ENCODE measurements at places on chromosomes 12 and 14.

DNA sequence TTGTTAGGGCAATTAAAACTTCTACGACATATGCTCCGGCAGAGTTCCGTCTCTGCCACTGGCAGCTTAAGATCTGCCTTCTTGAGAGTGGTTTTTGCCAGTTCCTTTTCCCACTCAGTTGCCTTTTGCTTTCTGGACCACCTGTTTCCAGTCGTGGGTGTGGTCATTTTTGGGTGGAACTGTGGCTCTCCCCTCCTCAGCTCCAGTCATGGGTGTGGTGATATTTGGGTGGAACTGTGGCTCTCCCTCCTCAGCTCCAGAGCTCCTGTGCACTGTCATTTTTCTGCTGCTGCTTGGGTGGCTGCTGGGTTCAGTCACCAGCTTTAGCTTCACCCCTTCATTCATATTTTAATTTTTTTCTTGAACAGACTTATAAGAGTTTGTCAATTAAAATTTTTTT is 25.3 kb downstream of the WDR20 start:
- no peak for DNase-seq

DNA sequence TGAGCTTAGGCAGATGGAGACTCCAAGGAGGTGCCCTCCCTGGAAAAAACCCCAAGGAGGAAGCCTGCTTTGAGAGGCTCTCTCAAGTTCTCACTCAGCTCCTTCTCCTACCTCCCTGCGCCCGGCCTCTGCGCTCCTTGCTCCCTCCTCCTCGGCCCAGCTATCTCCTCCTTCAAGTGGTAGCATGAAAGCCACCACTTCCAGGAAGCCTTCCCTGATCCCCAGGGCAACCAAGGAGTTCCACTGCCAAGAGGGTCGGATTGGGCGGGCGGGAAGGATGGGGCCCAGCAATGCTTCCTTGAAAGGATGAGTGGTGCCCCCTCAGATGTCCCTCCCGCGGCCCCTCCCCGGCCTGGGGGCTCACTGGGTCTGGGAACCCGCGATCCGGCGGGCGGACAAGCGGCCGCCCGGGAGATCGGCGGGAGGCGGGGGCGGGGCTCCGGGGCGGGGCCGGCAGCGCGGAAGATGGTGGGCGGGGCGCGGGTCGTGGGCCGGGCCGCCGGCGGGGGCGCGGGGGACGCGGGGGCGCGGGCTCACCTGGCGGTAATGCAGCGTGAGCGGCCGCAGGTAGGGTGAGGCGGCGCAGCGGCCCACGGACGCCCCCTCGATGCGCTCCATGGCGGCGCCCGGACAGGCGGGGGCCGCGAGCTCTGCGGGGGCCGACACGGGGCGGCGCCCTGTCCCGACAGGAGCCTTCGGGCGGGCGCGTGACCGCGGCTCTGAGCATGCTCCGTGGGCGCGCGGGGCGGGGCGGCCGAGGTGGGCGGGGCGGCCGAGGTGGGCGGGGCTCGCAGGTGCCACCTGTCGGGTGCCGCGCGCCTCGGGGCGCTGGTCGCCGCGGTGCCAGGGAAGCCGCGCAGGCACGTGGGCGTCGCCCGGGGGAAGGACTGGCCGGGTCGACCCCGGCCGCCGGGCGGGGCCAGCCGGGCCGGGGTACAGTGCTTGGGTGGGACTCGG is at the start of gene NUDT14:
Gene NUDT14 (minus strand): TSS at position 721 of the 957 bp plus-strand sequence. CDS start 103 bp downstream, at position 618.
- peak; percentile 80 for DNase-seq

DNA sequence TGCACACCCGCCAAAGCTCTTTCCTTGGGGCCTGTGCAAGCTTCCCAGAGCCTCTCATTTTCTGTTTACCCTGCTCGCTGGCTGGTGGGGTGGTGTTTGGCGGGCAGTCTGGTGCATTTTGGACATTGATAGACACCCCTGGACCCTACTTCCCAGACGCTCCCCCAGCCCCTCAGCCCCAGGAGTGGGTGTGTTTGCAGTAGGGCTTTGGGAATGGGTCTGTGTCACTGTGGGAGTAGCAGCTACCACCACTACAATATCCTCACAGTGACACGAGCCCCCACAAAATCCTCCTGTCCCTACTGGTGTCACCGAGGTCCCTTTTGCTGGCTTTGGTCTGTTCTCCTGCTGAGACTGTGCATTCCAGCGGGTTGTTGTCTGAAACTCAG is 371.3 kb downstream of the TMEM121 start:
- DNase-seq = no peak

DNA sequence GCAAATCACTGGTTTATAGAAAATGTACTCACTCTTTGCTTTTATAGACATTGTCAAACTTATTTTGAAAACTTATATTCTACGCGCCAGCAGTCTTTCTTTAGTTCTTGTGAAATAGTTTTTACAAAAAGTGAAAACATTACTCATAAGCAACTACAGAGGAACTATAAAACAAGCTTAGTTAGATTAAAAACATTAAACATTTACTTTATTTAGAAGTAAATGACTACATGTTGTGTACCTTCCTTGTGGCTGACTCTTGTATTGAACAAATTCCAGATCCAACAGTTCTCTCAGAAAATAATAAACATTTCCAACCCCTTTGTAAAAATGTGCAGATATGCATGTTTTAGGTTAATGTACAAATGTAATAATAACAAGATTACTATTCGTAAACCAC is 198.5 kb downstream of the SOX5 start:
- no peak for DNase-seq

- no peak for DNase-seq
Observed at GRCh38 chr14:72975770-72976169, 49.5 kb downstream of the DCAF4 start.

- no peak for DNase-seq
Observed at GRCh38 chr12:71071536-71072097, 86.2 kb downstream of the TSPAN8 start.

DNA sequence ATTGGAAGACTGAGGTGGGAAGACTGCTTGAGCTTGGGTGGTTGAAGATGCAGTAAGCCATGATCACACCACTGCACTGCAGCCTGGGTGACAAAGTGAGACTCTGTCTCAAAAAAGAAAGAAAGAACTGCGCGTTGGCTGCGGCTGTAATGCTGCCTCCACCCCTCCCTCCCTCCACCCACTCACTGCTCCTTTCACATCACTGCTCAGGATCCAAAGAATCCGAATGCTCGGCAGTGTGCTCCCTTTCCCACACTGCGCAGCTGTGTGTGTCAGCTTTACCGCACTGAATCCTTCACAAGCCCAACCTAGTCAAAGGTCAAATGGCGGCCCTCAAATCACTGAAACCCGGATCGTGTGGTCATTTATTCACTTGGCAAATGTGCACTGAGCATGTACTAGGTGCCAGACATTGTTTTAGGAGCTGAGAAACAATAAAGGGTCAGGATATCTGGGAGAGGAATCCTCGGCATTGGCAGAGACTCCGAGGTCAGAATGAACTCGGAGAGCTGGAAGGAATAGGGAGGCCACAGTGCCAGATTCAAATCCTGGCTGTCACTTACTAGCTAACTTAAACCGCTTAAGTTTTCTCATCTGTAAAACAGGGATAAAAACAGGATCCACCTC is 11.5 kb upstream of the TDRD9 start:
- DNase-seq = no peak

- no peak for DNase-seq
Observed at GRCh38 chr12:51242876-51243275, 4.2 kb downstream of the DAZAP2 start.

DNA sequence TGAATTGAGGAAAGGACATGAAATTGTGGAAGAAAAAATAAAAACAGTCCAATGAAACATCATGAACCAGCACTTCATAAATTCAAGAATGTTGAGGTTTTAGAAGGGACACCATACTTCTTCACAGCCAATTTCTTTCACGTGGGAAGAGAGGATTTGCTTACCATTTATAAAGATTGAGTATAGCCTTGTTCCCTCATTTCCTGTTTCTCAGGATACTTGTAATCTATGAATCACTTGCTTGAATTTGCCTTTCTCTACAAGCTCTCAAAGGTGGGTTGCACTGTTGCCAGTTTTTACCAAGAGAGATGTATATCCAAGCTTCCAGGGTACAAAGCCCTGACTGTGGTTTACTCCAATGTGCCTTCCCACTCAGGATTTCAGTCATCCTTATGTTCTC is 116.1 kb downstream of the DUSP6 start:
- DNase-seq = no peak

DNA sequence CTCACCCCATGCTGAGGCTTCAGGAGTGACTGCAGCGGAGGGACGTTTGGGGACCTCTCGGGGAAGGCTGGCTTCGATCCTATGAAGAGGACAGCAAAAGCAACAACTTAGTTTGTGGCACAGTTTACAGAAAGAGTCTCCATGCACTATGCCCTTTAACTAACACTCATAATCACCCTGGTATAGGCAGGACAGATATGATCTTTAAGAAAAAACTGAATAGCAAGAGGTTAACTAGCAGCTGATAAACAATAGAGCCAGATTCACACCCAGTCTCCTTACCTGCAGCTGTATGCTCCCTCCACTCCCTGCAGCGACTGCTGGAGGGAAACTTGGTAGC is 27.4 kb downstream of the TMEM63C start:
- no peak for DNase-seq

- no peak for DNase-seq
Observed at GRCh38 chr12:26239122-26239851, 43.9 kb downstream of the SSPN start.

- no peak for DNase-seq
Observed at GRCh38 chr12:50635364-50635763, 128.5 kb upstream of the ATF1 start.

GRCh38 chr12:131046813-131047788 is 93.4 kb downstream of the ADGRD1 start:
- DNase-seq = no peak

DNA sequence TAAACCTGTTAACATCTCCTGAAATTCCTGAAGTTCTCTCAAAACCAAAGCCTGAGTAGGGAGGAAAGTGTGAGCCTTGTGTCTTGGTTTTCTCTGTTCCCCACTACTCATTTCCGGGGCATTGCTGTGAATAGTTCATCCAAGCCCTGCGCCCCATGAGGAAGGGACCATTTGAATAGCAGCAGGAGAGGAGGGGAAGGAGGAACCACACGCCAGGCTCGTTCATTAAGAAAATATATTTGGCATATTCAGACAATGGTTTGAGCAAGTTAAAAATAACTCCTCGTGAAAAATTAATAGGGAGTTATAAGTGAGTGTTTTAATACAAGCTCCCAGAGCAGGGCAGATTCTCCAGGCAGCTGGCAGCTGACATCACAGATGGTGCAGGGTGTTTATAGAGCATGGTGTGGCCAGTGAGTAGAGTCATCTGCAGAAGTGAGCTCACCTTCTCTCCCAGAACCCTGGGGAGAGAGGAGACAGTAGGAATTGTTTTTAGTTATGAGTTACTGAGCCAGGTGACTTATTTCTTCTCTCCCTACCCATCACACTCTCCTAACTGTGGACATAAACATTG is 29.5 kb upstream of the CISTR start:
- DNase-seq = no peak

DNA sequence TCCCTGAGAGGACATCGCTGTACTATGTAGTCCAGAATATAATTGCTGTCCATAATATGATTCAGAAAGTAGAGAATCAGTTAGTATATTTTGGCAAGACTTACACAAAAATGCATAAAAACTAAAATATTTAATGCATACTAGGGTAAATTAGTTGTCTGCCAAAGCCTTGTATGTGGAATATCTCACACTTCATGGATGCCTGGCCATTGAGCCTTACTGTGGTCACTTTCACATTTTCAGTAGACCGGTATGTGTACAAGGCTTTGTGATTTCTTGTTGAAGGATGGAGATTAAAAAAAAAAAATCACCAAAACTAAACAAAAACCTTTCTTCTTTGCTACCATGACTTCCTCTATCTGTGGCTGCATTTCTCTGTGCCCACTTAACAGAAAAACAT is 197.3 kb upstream of the DDHD1 start:
- no peak for DNase-seq

DNA sequence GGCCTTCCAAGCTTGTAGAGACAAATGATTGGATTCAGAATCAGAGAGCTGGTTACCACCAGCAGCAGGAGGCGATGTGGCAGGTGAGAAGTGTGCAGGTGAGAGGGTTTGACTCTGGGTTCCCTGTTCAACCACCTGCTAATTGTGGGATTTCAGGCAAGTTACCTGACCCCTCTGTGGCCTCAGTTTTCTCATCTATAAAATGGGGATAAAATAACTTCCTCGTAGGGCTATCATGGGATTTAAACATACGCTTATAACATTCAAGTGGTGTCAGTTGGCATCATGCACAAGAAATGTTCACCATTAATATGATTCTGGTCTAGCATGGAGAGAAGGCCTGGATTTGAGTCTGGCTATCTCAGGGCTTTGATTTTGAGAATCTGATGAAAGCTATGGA is 143.8 kb upstream of the MYL2 start:
- DNase-seq = no peak

GRCh38 chr14:24534286-24534685 is 26.2 kb upstream of the CMA1 start:
- DNase-seq = no peak

DNA sequence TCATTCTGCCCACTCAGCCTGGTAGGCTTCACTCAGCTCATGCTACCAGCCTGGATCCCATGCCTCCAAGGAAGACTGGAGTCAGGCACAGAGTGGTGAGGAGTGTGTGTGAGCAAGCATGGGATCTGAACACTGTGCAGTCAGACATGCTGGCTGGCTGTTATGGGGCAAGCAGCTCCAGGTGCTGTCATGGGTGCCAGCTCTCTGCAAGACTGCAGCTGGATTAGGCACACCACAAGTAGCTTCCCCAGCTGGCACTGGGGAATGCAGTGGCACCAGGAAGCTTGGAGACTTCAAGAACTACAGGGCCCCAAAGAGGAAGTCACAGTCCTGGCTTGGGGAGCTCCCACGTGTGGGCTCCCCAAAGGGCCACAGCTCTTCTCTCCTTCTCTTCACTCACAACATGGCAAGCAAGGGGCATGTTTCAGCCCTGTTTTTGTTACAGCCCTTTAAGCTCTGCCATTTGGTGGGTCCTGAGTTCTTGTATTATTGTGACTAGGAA is 202.5 kb downstream of the VRK1 start:
- no peak for DNase-seq

GRCh38 chr14:75978249-75978731 is 3.5 kb downstream of the TGFB3 start:
- DNase-seq = no peak

- peak; percentile 40 for DNase-seq
Observed at GRCh38 chr14:91246051-91246852, 1.7 kb upstream of the GPR68 start.

GRCh38 chr12:132229193-132229760 is 85.0 kb downstream of the NOC4L start:
- DNase-seq = no peak

- no peak for DNase-seq
Observed at GRCh38 chr12:77500089-77500488, 330.6 kb upstream of the NAV3 start.

DNA sequence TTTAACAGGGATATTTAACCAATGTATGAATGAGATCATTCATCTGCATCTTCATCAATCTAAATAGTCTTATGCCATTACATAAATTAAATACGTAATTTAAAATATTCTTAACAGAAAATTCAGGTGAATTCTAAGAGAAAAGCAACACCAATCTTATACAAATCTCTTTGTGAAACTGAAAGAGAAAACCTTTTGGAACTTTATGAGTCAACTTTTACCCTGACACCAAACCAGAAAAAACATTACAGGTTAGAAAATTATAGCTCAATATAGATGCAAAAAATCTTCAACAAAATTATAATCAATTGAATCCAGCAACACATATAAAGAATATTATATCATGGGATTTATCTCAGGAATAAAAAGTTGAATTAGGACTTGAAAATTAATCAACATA is 3.4 kb downstream of the GLIPR1L1 start:
- DNase-seq = no peak

GRCh38 chr12:93777254-93777653 is 100.1 kb downstream of the CRADD start:
- no peak for DNase-seq

- DNase-seq = no peak
Observed at GRCh38 chr12:132319991-132320570, 9.3 kb downstream of the GALNT9 start.

GRCh38 chr12:125346362-125346761 is 281.1 kb downstream of the AACS start:
- DNase-seq = no peak
